ENCODE measurements at places on chromosomes 11 and 22.

- DNase-seq, result no peak
Measured at GRCh38 chr11:126510621-126511370, 155.3 kb downstream of the ST3GAL4 start.

DNA sequence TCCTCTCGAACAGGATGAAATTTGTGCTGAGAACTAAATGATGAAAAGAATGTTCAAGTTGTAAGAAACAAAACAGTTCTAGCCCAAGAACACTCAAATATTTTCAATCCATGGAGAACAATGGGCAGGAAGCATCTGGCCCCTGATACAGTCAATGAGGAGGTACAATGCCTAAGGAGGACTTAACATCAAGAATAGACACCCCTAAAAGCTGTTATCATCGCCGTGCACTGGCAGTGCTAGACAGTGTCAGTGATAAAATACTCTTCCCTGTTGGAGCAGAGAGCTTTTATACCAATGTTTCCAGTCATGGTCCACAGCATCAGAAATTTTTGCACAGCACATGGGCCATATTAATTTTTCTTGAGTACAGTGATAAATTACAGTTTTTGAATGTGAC, 20.2 kb upstream of the VSTM5 start:
- DNase-seq, result no peak

DNA sequence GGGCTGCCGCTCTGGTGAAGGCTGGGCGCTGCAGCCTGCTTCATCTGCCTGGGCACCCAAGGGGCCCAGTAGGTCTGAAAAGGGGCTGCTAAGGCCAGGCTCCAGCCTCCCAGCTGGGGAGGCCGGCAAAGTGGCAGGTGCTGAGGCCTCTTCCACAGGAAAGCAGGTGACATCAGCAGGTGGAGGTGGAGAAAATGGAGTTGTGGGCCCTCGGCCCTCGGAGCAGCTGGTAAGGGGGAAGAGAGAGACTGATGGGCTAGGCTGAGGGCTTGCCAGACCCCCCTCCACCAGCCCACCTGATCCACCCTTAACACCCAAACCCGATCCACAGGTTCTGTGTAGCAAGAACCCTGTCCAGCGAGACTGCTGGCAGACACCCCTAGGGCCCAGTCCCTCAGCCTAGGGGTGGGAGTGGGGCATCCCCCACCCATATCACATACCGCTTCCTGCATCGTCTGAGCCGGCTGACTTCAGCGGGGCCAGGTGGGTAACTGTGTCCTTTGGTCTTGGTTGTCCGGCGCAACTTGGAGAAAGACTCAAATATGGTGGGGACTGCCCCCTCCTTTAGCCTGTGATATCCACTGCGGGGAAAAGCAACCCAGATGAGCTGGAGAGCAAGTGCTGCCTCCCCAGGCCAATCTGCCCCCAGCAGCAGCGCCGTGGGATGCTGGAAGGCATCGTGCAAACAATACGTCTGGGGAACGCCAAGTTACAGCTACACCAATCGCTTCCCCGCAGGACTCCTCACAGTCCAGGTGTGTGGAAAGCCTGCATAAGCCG, 1.5 kb downstream of the THAP7 start:
- no peak for DNase-seq

GRCh38 chr22:38842512-38843200, 1.2 kb downstream of the NPTXR start:
- DNase-seq, result no peak

DNA sequence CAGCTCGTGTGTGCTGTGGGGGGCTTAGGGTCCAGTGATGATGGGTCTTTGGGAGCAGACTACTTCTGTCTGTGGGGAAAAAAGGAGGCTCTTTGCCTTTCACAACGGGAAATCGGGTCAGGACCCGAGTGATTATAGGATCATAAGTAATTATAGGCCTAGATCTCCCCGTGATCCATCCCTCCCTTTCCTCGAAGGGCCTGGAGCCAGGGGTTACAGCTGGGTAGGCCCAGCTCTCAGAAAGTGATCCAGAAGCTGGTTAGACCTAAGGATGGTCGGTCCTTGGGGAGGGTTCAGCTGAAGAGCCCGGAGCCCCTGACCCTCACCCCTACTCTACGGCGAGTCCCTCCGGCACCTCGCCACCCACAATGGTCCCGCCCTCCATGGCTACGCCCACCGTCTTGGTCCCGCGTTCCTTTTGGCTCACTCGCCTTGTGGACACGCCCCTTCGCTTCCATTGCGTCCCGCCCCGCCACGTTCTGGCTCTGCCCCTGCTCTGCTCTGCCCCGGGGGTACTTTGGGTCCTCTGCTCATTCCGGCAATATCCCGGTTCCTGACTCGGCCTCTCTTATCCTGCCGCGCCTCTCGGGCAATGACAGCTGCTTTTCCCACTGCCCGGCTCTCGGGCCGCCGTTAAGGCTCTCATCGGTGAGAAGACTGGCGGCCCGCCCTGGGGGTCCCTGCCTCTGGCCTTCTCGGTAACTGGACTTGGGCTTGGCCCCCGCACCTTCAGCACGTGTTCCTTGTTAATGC, 5.0 kb downstream of the IGSF22 start:
- no peak for DNase-seq

DNA sequence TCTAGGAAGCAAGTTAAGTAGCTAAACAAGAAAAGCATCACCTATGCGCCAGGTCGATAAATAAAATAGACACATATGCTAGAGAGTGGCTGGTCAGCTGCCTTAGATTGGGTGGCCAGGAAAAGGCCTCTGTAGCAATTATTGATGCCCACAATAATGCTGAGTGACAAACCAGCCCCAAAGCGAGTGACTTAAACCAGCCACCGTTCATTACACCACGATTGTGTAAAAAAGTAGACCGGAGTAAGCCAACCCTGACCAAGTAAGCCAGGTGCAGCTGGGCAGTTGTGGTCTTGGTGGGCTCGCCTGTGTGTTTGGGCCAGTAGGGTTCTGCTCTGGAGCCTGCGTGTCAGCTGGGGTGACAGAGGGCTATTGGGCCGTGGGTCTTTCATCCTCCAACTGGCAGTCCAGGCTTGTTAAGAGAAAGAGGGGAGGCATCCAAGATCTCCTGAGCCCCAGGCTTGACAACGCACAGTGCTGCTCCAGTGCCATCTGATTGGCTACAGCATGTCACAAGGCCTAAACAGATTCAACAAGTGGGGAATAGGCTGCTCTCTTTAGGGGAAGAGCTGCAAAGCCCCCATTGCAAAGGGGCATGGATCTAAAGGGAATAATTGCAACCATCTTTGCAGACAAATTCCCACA, 100.4 kb upstream of the PARVA start:
- DNase-seq, result no peak

- DNase-seq, result no peak
Measured at GRCh38 chr11:28466506-28466905, 358.3 kb downstream of the METTL15 start.

GRCh38 chr11:43947003-43947500, 4.6 kb downstream of the C11orf96 start:
- no peak for DNase-seq

GRCh38 chr11:100925935-100926334, 203.7 kb downstream of the PGR start:
- no peak for DNase-seq

DNA sequence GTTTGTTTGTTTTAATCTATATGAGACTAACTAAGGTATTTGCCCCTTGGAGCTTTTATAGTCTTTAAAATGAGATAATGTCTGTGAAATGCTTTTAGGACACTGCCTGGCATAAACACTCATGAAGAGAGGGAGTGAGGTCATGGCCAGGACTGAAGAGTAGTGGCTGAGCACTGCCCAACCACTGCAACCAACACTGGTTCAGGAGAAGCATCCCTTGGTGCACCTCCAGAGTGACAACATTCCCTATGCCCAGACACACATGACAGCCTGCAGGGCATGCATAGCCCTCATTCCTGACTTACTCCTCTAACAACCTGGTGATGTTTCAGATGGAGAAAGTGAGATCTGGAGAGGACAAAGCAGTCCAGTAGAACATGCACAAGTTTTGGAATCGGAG, 36.1 kb downstream of the ME3 start:
- DNase-seq, result no peak

GRCh38 chr22:32644252-32645100, 157.0 kb upstream of the TIMP3 start:
- no peak for DNase-seq

DNA sequence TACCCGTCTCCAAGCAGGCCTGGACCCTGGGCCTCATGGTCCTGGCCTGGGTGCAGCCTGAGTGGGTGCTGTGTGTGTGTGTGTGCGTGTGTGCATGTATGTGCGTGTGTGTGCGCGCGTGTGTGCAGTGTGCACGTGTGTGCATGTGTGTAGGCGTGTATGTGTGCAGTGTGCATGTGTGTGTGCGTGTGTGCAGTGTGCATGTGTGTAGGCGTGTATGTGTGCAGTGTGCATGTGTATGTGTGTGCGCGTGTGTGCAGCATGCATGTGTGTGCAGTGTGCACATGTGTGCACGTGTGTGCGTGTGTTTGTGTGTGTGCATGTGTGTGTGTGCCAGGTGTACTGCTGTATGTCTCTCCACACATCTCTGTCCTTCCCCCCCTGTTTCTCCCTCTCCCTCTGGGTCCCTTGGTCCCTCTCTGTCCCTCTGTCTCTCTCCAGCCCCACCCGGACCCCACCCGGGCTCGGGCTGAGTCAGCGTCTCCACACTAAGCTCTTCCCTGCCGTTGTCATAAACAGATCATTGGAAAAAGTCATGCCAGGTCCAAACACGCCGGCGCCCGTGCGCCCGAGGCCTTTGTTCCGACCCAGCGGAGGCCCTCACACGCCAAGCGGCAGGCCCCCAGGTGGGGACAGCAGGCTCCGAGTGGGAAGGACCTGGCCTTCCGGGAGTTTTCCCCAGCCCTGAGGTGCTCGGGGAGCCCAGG, 34.0 kb downstream of the WNT7B start:
- DNase-seq, result no peak

DNA sequence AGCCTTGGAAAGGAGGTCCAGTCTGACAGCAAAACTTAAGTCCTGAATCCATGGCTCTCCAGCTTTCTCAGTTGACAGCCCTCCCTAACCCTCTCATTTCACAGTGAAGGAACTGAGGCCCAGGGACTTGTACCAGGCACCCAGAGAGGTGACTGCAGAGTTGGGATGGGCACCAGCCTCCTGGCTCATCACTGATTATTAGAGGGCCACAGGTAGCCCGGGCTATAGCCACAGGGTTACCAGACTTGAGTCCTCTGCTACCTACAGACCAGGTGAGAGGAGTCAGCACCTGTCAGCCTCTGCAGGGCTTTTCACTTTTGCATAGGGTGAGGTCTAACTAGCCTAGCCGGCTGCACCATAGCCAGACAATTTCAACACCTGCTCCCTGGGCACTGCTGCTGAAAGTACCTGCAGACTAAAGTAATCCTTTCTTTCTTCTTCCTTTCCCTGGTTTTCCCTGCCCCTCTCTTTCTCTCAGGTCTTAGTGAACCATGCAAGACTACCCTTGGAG, 37.6 kb downstream of the SYT13 start:
- DNase-seq, result no peak

DNA sequence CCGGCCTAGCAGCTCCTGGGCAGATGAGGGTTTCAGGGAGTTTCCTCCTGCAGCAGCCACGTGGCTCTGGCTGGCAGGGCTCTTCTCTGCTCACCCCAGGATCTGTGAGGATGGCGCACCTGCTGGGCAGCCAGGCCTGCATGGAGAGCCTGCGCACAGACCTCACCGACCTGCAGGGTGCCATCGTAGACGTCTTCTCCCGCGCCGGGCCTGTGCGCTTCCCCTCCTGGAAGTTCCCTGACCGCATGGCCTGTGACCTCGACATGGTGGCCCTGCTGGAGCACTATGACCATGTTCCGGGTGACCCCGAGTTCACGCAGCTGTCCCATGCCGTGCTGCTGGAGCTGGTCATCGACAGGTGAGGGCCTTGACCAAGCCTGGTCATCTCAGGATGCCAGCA, 9.1 kb downstream of the CCDC157 start:
- DNase-seq, result no peak

- no peak for DNase-seq
Measured at GRCh38 chr11:126999366-126999765, 1.2 kb downstream of the KIRREL3 start.

DNA sequence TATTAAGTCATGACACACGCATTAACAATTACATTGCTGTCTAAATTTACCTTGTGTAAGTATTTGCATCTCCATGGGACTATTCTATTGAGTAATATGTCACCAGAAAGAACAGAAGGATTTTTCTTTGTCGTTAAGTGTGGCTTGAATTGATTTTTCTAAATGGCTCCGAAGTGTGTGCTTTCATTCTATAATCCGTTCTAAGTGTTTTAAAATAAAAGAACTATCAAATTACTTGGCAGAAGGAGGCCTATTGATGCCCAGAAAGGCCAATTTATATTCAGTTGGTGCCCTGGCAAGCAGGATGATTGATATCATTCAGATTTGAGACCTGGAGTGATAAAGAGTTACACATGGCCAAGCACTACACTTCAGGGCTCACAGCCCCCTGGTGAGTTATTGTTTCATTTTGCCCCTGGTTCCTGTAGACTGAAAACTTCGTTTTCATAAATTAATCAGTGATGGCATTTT, 538.9 kb upstream of the ANO5 start:
- no peak for DNase-seq

DNA sequence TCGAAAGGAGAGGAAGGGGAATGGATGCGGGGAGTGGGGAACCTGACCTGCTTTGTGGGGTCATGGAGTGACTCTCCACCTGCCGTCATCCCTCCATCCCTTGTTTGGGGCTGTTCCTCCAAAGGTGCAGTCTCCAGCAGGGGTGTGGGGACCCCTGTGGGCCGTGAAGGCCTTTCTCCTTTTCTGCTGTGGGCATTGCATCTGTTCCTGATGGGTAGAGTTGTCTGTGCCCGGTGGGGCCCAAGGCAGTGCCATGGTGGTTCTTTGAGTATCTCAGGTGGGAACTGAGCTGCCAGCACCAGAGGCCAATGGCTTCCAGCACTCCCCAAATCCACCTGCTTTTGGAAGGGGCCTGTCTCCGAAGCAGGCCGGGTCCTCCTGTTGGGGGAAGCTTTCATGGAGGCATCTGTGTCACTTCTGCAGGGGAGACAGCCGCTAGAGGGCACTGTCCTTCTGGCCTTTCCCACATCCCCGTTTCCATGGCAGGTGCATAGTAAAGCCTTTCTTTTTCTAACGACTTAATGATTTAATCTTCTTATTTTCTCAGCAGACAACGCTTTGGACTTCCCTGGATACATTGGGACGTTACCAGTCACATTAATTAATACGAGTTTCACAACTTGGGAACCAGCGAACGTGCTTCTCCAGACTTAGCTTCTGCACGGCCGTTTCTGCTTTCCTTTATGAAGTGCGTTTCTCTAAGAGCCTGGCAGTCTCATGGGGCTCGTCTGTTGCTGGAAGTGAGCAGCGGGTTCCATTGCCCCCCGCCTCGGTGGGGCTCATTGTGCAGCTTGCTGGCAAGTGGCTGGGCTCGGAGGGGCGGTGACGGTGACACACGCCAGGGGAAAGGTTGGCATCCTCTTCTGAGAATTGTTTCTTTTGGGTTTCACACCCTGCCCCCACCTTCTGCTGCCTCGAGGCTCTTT, 57.1 kb downstream of the PARVB start:
- DNase-seq, result no peak

Measured in cortex of kidney (tissue), 1 donor.